ENCODE measurements at places on chromosomes 6 and 20.

GRCh38 chr6:38212579-38212978 is 393.1 kb downstream of the ZFAND3 start:
- DNase-seq = no peak

DNA sequence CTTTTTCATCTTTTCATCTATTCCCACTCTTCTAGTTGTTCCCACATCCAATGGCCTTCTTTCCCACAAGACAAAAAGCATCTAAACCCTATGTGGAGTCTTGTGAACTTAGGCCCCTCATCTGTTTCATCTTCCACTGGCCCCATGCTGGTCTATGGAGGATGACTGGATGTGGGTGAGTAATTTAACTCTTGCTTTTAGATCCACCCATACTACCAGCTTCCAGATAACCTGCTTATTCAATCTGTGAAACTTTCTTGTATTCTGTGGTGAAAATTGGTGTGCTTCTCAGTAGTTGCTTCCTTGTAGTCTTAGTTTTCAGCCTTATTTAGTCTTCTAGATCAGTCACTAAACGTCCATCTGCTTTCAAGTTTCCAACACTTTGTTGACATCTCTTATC is 64.9 kb downstream of the OPN5 start:
- DNase-seq = no peak

GRCh38 chr6:25446830-25447569 is 167.8 kb downstream of the CARMIL1 start:
- no peak for DNase-seq

DNA sequence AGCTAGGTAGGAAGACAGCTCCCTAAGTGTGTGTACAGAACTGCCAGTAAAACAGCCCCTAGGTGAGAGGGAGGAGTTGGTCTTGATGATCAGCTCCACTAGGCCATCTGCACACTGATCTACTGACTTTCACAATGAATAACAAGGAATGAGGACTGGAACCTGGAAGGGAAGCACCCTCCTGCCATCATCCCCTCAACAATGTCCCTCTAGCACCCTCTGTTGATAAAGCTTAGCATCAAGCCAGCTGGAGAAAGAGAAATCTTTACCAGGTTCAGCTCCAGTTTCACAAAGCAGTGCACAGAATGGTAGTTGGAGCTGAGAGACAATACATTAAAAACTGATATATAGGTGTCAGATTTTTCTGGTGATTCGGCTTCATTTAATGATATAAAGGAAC is 57.2 kb upstream of the IRAK1BP1 start:
- peak; percentile 29 for DNase-seq

- DNase-seq = peak; percentile 49
These were observed 471 bp downstream of the EZR start for GRCh38 chr6:158818581-158819212.

DNA sequence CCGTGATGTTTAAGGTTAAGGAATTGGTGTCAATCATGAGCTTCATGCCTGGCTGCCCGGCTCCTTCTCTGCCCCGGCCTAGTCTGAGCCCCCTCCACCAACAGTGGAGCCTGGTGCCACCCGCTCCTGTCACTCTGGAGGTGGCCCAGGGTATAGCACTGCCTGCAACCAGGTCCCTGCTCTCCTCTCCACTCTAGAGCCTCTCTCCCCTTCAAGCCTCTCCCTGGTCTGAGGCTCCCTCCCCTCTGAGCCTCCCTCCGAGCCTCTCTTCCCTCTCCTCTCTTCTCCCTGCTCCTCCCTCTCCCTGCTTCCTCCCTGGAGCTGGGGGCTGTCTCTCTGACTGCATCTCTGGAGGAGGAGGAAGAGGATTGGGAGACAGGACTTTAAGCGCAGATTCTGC is 31.3 kb upstream of the MRGBP start:
- no peak for DNase-seq

DNA sequence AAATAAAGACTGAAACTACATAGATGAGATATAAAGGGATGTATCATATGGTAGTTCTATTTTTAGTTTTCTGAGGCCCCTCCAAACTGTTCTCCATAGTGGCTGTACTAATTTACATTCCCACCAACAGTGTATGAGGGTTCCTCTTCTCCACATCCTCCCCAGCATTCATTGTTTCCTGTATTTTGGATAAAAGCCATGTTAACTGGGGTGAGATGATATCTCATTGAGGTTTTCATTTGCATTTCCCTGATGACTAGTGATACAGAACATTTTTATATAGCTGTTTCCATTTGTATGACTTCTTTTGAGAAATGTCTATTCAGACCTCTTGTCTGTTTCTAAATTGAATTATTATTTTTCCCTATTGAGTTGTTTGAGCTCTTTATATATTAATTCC is 229.3 kb downstream of the RFPL4B start:
- no peak for DNase-seq

DNA sequence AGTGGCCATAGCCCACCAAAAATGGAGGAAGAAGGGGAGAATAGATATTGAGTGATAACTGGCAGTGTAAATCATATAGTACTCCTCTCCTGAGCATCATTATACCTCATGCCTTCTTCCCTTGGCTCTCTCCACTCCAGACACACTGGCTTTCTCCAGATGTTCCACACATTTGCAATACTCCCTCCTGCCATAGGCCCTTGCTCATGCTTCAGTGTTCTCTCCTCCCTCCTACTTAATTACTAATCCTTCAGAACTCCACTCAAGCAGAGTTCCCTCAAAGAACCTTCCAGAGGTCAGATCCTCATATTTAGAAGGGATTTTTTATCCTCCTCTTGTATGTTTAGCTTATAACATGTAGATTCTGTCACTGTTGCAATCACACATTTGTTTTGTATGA is 279.5 kb upstream of the SUPT3H start:
- DNase-seq = no peak

- no peak for DNase-seq
These were observed 116.7 kb downstream of the JPH2 start for GRCh38 chr20:44070139-44070900.

- no peak for DNase-seq
These were observed 635 bp downstream of the SLC35B3 start for GRCh38 chr6:8434727-8435092.

GRCh38 chr6:69816569-69816968 is 19.8 kb upstream of the LMBRD1 start:
- DNase-seq = no peak

- no peak for DNase-seq
These were observed 6.9 kb upstream of the AKAP12 start for GRCh38 chr6:151232899-151233298.

- DNase-seq = no peak
These were observed 215.8 kb upstream of the CITED2 start for GRCh38 chr6:139590206-139590605.

DNA sequence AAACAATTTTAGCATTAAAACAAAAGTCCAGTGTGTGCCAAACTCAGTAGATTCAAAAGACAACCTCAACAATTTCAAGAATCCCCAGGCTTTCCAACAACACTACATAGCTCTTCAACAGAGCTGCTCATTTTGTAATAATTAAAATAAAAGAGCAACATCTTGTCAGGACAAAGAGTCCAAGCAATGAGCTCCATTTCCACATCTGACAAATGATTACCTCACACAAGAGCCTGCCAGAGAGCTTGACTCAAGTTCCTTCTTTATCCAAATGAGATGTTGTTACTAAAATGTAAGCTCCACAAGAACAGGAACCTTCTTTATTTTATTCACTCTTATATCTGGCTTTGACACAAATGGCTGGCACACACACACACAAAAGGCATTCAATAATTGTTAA is 449.8 kb downstream of the HACE1 start:
- no peak for DNase-seq

GRCh38 chr6:108839083-108839642 is 9.1 kb upstream of the ARMC2 start:
- DNase-seq = no peak

GRCh38 chr6:160174681-160175080 is 53.1 kb downstream of the SLC22A1 start:
- no peak for DNase-seq

GRCh38 chr20:2386516-2387179 is 5.9 kb downstream of the TGM6 start:
- peak; percentile 48 for DNase-seq

DNA sequence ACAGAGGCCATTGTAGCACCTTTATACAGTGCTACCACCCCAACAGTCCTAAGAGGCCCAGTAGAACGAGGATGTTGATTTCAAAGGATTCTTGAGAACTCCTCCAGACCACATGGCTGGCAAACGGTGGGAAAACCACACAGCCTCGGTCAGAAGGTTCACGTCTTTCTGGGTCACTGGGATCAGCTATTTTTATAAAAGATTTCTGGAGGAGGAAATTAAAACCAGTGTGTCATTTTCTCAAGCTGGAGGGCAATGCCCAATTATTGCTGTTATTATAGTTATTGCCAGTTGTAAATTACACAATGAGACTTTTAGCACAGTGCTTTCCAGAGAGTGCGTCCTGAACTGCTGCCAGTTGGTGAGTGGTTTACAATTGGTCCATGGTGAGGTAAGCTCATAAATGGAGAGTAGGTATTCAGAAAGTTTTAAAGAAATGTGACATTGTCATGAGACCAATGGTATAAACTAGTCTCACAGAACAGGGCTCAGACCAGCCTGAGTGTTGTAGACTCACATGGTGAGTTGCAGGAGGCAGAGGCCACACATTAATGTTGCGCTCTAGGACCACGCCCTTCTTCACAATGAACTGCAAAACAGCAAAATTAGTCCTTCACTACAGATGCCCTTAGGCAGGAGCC is 8.4 kb upstream of the PPP1R14C start:
- no peak for DNase-seq

DNA sequence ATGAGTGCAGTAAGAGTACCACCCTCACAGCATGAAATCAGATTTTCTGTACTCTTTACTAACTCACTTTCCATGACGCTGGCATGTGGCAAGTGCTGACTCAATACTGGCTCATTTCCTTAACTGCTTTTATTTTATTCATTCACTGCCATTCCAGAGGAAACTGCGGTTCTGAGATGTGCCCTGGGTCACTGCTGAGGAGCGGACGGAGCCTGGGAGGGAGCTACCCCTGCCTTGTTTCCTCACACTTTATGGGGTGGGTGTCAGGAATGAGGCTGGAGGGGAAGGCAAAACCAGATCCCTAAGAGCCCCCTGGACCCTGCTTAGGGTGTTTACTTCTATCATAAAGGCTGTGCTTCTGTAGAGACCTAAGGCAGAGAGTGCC is 14.4 kb downstream of the NT5E start:
- peak; percentile 96 for DNase-seq

- no peak for DNase-seq
These were observed 19.9 kb downstream of the SLC2A4RG start for GRCh38 chr20:63759377-63759901.

Data from amniotic stem cell (primary cell).